Activated naive CD4-positive, alpha-beta T cell treated with anti-CD3 and anti-CD28 coated beads, Interleukin-2, amount 50 U/mL, for 72 hours (primary cell): ENCODE measurements at places on chromosomes 7 and 10. TPM values are rescaled to one million over a fixed set of nuclear protein-coding genes. Genes with fewer than 3 reads are reported as not detected.

The ZNF277 gene
- 30.4 TPM for total RNA-seq

The LEP gene
- total RNA-seq, result not detected

The ZNF398 gene
- 6.6 TPM for total RNA-seq

The SKAP2 gene
- total RNA-seq, result 7.2 TPM

The AGMO gene
- total RNA-seq, result not detected

The RBP4 gene
- not detected for total RNA-seq

The UCN3 gene
- total RNA-seq, result not detected

The PNLIPRP2 gene
- total RNA-seq, result not detected

The TCERG1L gene
- 0.45 TPM for total RNA-seq

The INMT gene
- not detected for total RNA-seq

The MMD2 gene
- not detected for total RNA-seq

The FAM25G gene
- total RNA-seq, result not detected

The ABCC2 gene
- total RNA-seq, result 1.2 TPM
